IMR-90 (cell line): ENCODE measurements at places on chromosomes 6 and 20. TPM values are rescaled to one million over a fixed set of nuclear protein-coding genes. Genes with fewer than 3 reads are reported as not detected.

DNA sequence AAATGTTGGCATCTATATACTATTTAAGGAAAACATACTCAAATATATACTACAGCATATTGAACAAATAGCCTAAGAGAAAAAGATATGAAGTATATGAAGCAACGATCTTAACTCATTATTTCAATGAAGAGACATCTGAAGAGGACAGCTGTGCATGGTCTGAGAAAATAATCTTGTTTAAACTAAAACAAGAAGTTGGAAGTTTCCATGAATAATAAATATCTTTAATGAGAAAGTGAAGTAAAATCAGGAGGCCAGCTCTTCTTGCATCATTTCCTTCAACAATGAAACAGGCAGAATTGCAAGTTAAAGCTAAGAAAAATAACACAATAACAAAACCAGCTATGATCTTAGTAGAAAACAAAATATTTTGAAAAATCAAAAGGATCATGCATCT is 1265.4 kb upstream of the MAP3K7 start:
- peak; percentile 1 for DNase-seq

DNA sequence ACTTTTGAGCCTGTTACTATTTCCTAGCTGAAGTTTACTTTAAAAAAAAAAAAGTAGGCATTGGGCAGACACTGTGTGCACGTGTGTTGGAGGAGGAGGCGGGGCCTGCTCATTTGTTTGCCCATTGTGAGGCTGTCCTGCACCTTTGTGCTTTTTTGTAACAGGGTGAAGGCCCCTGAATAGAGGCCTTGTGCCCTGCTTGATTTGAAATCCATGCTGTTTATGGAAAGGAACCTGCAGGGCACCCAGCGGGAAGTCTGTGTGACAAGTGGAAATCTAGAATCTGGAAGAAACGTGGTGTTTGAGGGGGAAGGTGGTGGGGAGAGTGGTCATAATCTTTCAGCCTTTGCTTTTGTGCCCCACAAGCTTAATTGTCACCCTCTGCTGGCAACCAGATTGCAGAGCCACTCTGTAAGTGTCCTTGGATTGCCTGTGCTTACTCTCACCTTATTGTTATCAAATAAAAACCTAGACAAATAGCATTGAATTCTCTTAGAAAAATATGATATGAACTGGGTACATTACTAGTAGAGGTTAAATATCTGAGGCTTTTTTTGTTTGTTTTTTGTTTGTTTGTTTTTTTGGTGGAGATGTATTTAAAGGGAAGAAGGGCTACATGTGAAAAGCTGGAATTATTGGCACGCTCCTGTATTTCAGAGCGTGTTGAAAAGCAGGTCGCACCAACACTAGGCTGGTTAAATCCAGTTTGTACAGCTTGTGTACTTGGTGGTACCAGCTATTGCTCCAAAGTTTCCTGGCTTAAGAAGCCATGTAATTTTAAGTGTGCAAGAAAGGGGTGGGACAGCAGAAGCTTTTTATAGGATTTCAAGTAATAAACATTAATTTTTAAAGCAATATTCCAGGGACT is 156.3 kb downstream of the ARID1B start:
- DNase-seq: no peak

DNA sequence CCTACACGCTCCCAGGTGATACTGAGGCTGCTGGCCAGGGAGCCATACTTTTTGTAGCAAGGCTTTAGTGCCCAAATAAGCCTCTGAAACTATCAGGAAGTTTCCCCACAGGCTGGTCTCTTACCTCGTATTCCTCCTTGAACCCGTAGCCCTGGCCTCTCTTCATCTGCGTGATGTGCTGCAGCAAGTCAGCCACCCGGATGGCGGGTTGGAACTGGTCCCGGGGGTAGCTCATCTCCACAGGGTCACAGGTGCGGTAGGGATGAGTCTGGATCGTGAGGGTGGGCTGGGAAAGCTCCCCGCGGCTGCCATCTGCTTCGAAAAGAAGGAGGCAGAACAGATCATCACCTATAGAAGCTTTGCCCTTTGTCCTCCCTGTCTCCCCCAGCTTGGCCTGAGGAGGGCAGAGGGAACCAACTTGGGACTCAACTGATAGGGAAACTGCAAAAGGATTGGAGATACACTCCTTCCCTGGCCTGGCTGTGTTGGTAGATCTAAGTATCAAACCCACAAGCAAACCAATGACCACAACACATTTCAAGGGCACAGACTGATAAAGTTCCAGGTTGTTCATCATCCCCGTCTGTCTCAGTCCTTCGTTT is 543.2 kb upstream of the CHD6 start:
- DNase-seq: no peak

- peak; percentile 40 for DNase-seq
Observed at GRCh38 chr20:21360705-21361104, 36.6 kb downstream of the NKX2-4 start.

DNA sequence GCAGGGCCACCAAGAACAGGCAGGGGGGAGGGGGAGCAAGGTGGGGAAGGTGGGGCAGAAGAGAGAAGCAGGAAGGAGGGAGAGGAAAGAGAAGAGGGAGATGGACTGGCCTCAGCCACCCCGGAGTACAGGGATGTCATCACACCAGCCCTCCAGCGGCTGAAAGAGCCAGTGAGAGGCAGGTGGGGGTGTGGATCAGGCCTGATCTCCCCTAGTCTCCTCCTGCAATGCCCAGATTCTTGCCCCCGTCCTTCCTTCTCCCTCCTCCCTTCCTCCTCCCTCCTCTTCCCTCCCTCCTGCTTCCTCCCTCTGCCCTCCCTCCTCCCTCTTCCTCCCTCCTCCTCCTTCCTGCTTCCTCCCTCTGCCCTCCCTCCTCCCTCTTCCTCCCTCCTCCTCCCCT is 61.5 kb downstream of the YTHDF1 start:
- no peak for DNase-seq

DNA sequence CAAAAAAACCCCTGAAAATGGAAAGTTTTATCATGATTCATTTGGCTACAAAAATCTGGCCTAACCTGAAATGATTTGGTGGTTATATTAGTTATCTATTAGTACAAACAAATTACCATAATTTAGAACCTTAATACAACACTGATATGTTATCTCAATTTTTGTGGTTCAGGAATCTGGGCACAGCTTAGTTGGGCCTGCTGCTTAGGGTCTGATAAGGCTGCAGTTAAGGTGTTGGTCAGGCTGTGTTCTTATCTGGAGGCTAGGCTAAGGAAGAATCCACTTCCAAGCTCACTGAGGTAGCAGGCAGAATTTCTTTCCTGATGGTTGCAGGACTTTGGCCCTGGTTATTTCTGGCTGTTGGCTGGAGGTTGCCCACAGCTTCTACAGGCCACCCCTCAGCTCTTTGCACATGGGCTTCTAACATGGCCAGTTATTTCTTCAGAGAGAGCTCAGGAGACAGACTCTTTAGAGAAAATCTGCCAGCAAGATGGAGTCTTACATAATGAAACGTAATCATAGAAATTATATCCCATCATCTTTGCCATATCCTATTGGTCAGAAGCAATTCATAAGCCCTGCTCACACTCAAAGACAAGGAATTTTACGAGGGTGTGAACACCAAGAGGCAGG is 11.4 kb downstream of the TRIM38 start:
- DNase-seq: no peak

GRCh38 chr6:116004841-116005815 is 55.6 kb downstream of the FRK start:
- no peak for DNase-seq

- DNase-seq: no peak
Observed at GRCh38 chr20:40967700-40968099, 60.9 kb upstream of the TOP1 start.

- DNase-seq: no peak
Observed at GRCh38 chr20:59728722-59729430, 124.5 kb downstream of the PHACTR3 start.

GRCh38 chr20:48158014-48158413 is 372.7 kb upstream of the SULF2 start:
- no peak for DNase-seq

GRCh38 chr20:60209048-60209447 is 250.8 kb downstream of the CDH26 start:
- DNase-seq: no peak

GRCh38 chr6:3328145-3328544 is 69.4 kb downstream of the PSMG4 start:
- peak; percentile 52 for DNase-seq

DNA sequence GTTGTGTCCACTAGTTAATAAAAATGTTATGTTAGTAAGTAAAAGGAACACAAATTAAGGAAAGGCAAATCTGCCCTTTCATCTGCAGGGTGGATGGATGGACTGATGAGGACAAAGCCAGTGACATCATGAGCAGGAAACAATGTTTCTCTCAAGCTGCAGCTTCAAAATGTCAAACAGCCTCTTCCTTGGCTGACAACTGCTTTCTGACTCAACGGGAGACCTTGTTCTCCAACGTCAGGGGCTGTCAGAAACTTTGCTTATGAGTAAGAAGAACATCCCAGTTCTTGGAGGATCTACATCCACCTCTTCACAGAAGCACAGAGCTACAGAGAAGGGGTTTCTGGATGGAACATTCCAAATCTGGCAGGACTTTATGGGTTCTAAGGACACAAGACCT is 6.0 kb downstream of the CST2 start:
- peak; percentile 4 for DNase-seq

DNA sequence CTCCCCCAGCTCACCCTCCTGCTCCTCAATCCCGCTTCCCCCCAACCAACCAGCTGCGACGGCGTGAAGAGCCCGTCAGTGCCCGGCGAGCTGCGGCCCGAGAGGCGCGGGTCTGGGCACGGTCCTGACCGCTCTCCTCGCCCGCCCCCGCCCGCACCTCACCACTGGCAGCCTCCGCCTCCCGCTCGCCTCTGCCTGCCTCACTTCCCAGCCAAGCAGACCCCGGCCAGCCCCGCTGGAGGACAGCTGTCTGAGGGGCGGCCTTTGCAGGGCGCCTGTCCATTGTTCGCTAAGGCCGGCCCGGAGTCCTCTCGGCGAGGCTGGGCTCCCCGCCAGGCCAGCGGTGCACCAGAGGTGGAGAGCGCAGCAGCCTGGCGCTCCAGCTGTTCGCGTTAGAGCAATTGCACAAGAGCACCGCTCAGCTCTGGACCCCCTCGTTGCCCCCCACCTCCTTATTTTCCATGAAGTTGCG is 1.3 kb downstream of the SOBP start:
- DNase-seq: peak; percentile 20

DNA sequence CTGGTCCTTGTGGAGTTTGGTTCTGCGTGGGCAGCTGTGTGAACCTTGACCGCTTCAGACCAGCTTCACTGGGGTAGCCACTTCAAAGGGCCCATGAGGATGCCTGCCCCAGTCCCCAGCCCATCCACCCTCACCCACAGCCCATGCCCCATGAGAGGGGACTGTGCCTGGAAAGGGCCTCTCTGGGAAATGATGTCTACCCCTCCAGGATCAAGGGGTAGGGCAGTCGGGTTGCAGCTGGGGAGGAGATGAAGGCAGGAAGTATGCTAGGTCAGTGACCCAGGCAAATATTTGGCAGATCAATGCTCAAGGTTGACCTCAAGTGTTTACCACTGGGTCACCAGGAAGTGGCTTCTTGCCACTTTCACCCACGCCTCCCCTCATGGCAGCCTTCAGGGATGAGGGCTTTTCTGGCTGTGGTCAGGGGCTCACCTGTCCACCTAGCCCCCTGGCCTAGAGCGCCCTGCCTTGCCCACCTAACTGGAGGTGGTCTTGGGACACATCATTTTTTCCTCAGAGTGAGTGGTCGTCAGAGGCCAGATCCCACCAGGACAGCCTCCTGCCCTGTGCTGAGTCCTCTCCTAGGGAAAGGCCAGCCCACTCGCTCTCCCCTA is 109.5 kb downstream of the SNX5 start:
- DNase-seq: no peak

DNA sequence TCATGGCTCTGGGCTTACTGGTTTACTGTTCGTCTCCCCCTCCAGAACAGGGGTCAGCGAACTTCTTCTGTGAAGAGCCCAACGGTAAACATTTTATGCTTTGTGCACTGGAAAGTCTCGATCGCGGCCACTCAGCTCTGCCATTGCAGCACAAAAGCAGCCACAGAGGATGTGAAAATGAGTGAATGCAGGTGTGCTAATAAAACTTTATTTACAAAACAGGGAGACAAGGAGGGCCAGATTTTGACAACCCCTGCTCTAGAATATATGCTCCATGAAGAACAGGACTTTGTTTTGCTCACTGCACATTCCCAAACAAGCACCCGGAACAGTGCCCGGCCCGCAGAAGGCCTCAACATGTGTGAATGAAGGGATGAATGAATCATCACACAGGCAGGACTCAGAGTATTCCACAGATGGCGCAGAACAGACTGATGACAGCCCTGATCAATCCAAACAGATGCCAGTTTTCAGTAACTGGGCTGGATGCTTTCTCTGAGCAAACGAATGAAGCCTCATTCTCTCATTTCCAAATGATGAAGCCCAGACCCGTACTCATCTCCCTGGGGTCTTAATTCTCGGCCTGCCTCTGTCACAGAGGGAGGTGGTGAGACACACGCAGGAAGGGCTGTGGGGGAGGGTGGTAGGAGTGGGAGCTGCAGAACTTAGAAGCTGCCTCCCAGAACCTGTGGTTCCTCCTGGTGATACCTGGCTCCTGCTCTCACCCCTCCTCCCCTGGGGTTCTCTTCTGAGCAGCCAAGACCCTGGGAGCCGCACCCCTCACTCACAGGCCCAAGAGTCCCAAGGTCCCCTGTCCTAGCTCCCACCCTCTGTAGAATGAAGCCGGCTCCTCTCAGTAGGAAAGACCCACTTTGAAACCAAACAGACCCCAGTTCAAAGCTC is 196.4 kb downstream of the PREX1 start:
- DNase-seq: peak; percentile 24

DNA sequence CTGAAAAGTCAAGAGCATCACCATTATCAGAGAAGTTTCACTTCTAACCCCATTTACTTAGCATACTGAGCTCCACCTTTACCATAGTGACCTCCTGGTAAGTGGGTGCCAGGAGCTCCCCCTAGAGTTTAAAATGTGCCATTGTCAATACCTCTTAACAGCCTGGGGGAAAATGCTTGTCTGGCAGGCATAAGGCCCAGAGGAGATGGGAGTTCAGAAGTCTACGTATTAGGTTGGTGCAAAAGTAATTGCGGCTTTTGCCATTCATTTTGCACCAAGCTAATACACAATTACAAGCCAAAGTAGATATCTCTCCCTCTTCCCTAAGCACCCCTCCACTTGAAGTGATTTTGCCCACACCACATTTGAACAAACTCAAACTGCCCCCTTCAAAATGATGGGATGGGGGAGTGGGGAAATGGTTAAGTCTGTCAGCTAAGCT is 919.0 kb downstream of the KIF16B start:
- peak; percentile 49 for DNase-seq

NKX2-4 gene
- not detected in 2 replicates for total RNA-seq

CRISP3 gene
- not detected in 2 replicates for total RNA-seq

VSTM2L gene
- under 0.01 and 0.18 TPM in 2 replicates for total RNA-seq

ZFP57 gene
- total RNA-seq: not detected in 2 replicates

CYP39A1 gene
- under 0.01 TPM in 1 of 2 replicates, not detected in the other for total RNA-seq

ZGPAT gene
- total RNA-seq: 13.4 and 15.6 TPM in 2 replicates

MUCL3 gene
- not detected in 2 replicates for total RNA-seq

TNFRSF6B gene
- 1.1 and 1.3 TPM in 2 replicates for total RNA-seq

ADAM33 gene
- under 0.01 and 0.18 TPM in 2 replicates for total RNA-seq
